H7 (cell line): ENCODE measurements at places on chromosomes 2 and 18. TPM values are rescaled to one million over a fixed set of nuclear protein-coding genes. Genes with fewer than 3 reads are reported as not detected.

DNA sequence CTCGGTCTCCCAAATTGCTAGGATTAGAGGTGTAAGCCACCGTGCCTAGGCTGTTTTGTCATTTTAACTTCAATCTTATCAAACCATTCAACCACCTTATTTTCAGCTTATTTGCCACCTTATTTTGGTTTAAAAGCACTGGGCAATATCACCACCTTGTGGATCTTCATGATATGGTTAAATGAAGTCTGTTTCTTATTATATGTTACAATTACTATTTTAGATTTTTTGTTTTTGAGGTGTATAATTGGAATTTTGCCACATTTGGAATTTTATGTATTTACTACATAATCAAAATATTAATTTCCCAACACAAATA lies 43.8 kb upstream of the SCN9A start:
- DNase-seq: no peak

DNA sequence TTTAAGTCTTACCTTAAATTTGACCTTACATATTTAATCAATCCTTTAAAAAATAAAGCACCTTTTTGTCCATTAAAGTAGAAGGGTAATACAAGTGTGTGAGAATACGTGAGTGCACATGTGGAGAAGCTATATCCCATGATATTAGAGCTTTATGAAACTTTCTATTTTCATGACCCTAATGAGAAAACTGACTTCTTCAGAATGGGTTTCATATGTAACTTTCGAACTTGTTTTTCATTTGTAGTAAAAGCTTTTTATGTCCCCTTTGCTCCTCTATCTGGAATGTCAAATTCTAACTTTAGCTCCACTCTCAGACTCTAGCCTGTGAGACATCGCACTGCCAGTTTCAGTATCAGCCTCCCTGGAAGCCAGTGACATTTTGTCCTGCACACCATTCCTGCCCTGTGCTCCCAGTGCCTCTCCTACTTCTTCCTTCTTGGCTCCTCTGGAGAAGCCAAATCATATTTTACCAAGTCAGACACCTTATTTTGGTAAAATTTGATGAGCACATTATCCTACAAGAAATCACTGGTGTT lies 42.0 kb downstream of the MAPRE2 start:
- DNase-seq: no peak

DNA sequence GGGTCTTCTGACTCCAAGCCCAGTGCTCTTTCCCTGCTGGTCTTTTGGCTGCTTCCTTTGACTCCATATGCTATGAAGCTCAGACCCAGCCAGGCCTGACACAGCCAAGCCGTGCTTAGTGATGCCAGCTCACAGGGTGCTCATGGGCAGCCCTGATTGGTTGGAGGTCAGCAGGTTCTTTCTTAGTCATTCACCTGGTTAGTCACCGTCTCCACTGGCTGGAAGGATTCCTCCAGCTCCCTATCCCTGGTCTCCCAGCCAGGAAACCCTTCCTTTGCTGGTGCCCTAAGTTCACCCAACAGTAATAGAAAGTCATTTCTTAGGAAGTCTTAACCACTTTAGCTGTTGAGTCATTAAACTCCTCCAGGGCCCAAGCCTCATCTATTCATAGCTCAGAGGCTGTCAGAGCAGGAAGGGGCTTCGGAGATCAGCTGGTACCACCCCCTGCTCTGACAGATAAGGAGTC lies 3.9 kb downstream of the KCNK3 start:
- no peak for DNase-seq

GRCh38 chr2:75432761-75433361 lies 127.9 kb downstream of the EVA1A start:
- DNase-seq: no peak

- no peak for DNase-seq
These were observed 364.1 kb upstream of the HS6ST1 start for GRCh38 chr2:128682729-128683284.

DNA sequence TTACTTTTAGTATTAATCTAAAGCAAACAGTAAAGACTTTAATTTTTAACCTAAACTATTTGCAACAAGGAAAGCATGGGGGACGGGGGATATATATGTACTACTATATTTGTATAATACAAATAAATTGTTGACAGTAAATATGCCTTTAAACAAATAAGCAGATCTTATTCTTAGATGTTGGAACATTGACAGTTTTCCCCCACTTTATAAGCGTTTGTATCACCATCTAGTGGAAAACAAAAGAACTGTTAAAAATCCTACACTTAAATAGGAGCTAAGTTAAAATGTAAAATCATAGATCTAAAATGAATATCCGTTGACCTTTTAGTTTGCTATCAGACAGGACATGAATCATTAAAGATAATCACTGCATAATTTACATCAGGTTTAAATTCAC lies 50.0 kb downstream of the RBBP8 start:
- peak; percentile 7 for DNase-seq

ZNF385B gene
- 0.41 and 0.90 TPM in 2 replicates for total RNA-seq

PKP4 gene
- total RNA-seq: 57.2 and 65.8 TPM in 2 replicates
